Activated CD8-positive, alpha-beta memory T cell treated with anti-CD3 and anti-CD28 coated beads, Interleukin-2, amount 50 U/mL, for 48 hours (primary cell): ENCODE measurements at places on chromosomes 1 and 21.

- DNase-seq = no peak
Observed at GRCh38 chr21:35335951-35336446, 286.9 kb upstream of the RUNX1 start.

GRCh38 chr1:34713443-34713842, 41.4 kb upstream of the GJB5 start:
- DNase-seq = no peak

DNA sequence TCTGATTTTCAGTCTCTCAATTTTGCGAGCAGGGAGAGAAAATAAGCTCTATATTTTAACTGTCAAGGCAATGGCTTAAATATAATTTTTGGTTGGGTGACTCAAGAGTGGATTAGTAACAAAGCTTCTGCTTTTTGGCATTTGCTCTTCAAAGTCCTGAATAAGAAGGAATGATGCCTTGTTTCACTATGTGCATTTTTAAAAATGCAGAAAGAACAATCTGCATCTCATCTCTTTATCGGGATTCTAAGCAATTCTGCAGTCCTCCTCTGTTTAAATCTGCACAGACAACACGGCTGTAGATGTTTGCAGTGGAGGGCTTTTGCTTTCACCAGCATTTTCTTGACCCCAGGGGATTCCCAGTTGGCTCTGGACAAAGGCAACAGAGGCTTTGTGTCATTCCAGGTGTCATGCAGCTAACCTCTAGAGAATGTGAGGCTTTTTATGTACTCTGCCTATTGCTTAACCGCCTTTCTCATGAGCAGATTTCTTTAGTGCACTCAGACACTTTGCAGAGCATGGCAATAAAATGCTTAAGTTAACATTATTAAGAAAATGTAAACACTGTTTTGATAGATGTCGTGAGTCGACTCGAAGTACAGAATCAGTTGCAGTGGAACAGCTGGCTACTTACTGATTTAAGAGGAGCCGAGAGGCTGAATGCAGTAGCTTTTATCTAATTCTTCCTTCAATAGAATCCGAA, 783.2 kb upstream of the NEGR1 start:
- DNase-seq = no peak

DNA sequence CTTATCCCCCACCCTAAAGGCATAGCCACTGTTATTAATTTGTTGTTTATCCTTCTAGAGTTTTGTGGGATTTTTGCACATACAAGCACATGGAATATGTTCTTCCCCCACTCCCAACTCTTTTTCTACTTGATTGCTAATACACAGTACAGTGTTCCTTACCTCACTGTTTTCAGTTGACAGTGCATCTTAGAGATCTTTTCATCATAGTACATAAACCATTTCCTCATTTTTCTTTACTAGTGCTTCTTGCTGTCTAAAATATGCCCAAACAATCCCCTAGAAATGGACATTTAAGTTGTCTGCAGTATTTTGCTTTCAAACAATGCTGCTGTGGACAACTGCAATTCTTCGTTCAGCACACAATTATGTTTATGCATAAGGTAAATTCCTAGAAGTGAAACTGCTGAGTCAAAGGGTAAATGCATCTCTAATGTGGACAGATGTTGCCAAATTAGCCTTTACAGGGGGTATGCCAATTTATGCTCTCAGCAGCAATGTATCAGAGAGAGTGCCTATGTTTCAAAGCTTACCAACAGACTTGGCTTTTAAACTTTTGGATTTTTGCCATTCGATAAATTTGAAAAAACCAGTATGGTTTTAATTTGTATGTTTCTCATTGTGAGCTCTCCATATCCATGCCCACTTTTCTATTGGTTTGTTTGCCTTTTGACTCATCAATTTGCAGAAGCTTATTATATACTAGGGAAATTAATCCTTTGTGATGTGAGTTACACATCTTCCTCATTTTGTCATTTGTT, 132.6 kb downstream of the MRPS6 start:
- DNase-seq = no peak

GRCh38 chr1:174819596-174819995, 180.2 kb upstream of the CACYBP start:
- no peak for DNase-seq

DNA sequence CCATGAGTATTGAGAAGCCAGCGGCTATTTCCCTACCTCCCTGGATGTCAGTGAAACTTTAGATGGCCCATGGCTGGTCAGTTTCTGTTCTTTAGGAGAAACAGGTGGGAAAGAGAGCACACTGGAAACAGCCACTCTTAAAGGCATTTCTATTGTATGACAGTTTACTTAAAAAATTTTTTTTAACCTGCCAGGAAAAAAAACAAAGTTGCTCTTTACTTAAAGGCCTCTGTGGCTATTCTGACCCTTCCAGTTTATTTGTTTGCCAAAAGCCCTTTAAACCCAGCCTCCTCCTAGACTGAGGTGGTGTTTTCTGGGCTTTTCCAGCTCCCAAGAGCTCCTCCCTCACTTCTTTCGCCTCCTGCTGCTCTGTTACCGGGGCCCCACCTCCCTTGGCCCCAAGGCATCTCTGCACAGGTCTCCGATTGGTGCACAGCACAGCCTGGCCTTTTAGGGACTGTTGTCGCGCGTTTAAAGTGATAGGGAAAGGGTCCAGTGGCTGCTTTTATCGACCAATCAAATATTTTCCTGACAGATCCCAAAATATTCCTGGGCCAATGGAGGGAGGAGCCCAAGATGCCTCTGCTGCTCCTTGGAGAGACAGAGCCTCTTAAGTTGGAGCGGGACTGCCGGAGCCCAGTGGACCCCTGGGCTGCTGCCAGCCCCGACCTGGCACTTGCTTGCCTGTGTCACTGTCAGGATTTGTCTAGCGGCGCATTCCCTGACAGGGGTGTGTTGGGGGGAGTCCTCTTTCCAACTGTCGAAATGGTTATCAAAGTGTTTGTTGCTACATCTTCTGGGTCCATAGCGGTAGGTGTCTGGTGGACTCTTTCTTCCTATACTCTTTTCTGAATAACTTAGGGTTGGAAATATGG, at the start of gene SH3BGR:
Gene SH3BGR (plus strand): TSS at position 639 of the 875 bp plus-strand sequence. CDS start 127 bp downstream, at position 766.
- DNase-seq = no peak

DNA sequence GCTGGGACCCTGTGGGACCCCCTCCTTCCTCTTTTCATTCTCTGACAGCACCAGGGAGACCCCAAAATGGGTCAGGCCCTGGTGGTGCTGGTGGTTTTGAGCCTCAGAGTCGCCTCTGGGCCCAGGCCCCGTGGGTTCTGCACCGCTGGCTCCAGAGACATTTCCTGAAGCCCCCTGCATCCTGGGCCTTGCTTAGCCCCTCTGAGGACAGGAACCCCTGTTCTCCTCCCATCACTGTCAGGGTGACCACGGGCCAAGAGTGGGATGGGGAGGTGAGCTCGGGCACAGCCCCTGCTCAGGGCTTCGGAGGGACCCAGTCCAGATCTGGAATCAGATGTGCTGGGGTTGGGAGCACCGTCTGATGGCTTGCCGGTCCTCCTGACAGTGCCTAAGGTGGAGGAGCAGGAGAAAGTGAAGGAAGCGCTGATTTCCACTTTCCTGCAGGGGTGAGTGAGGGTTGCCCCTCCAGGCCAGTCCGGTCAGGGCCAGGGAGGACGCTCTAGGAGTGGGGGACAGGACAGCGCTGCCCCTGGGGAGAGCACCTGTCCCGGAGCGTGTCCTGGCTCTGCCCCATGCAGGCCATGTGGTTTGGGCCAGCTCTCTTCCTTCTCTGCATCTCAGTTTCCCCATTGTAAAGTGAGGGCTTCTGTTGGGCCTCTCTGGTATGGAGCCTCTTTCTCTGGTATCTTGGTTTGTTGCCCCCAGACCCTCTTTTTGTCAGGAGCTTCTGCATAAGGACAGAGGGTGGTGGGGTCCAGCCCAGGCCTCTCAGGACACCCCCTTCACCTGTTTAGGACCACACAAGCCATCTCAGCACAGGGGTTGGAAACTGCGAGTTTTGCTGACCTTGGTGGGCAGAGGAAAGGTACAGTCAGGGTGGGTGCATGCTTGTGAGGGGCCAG, 71.0 kb downstream of the TRIM11 start:
- no peak for DNase-seq

GRCh38 chr1:1098681-1099421, 17.0 kb downstream of the C1orf159 start:
- no peak for DNase-seq

DNA sequence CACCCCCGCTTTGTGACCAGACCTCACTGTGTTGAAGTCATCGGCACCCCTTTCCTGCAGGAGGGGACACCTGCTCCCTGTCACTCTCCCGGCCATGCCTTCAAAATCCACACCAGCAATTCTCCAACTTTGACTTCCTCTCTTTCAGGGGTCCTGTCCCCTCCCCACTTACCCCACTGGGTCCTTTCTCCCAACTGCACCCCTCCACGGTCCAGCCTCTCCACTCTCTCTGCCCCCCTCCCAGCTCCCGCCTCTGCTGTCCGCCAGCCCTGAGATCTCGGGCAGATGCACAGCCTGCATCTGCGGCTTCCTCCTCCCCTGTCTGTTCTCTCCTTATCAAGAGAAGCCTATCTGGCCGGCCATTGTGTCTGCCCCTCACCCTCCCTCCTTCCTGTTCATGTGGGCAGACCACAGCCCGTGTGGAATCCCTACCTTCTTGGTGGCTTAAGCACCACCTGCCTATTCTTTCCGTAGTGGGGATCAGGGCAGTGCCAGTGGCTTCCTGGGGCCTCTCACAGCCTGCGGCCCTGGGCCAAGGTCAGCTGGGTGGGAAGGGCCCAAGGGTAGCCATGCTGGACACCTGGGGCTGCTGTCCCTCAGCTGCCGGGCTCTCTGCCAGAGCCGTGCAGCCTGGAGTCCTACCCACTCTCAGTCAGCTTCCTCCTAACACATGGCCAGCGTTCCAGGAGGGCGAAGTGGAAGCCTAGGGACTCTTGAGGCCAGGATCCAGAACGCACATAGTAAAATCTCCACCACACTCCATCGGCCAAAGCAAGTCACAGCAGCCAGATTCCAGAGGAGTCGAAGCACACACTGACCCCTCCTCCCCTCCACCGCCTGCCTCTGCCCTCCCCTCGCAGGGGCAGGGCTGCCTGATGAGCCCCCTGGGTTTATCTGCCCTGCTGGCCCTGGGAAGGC, 5.1 kb upstream of the HES4 start:
- DNase-seq = no peak

GRCh38 chr1:70727886-70728489, 316.9 kb downstream of the CTH start:
- DNase-seq = no peak

DNA sequence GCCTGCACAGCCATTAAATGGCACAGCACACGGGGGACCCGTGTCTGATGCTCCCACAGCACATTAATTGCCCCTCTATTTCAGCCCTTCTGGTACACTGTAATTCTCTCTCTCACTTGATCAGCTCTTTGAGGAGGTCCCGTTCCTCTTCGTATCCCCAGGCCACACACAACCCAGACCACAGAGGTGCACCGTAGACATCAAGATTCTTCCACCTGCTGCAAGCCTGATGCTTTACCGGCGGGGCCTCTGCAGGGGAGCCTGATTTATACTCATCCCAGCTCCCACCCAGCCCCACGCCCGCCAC, 759 bp downstream of the SMYD3 start:
- no peak for DNase-seq

GRCh38 chr1:109115685-109116084, 1.8 kb downstream of the ELAPOR1 start:
- no peak for DNase-seq

GRCh38 chr1:65176056-65176450, 28.1 kb downstream of the AK4 start:
- no peak for DNase-seq
